ENCODE measurements at places on chromosomes 11 and 22.
A peak's percentile ranks its signal among the peaks of the same experiment; 100 is the strongest.

GRCh38 chr22:17271711-17272451 is 52.6 kb upstream of the ADA2 start:
- DNase-seq: no peak

- no peak for DNase-seq
Observed at GRCh38 chr22:49086181-49086580, 741.5 kb downstream of the BRD1 start.

DNA sequence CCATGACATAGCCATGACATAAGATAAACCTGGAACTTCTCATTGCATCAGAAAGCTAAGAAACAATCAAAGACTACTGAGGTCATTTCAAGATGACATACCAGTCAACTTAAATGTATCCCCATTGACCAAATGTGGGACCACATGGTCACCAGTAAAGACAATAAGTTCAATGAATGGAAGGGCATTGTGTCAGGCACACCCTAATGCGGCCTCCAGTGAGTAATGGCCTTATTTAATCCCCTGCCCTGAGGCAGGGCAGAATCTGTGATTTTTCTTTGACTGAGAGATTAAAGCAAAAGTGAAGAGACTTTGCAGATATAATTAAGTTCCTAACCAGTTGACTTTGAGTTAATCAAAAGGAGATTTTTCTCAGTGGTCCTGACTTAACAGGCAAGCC is 17.3 kb upstream of the SYT8 start:
- no peak for DNase-seq

DNA sequence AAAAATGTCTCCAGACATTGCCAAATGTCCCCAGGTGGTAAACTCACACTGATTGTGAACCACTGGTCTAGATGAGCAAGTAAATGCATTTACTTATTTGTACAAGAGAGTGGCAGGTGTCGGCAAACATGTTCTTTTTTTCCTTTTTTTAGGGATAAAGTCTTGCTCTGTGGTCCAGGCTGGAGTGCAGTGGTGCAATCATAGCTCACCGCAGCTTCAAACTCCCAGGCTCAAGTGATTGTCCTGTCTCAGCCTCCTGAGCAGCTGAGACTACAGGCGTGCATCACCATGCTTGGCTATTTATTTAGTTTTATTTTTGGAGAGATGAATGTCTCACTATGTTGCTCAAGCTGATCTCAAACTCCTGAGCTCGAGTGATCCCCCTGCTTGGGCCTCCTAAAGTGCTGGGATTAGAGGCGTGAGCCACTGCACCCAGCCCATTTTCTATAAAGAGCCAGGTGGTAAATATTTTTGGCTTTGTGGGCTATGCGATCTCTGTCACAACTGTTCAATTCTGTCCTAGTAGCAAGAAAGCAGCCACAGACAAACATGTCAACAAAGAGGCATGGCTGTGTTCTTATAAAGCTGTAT is 1.4 kb downstream of the VPREB1 start:
- no peak for DNase-seq

DNA sequence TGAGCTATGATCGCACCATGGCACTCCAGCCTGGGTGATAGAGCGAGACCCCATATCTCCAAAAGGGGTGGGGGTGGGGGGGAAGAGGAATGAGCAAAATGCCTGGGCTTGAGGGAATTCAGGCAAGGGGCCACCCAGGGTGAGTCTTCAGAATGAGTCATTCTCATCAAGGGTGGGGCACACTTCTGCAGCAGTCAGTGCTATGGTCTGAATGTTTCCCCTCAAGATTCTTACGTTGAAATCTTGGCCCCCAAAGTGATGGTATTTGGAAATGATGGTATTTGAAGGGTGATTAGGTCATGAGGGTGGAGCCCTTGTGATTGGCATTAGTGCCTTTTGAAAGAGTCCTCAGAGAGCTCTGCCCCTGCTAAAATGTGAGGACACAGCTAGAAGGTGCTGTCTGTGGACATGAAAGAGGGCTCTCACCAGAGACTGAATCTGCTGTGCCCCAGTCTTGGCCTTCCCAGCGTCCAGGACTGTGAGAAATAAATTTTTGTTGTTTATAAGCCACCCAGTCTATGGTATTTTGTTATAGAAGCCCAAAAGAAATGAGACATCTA is 86.4 kb upstream of the THY1 start:
- DNase-seq: no peak

GRCh38 chr22:38125038-38125610 is 14.6 kb upstream of the BAIAP2L2 start:
- DNase-seq: no peak

DNA sequence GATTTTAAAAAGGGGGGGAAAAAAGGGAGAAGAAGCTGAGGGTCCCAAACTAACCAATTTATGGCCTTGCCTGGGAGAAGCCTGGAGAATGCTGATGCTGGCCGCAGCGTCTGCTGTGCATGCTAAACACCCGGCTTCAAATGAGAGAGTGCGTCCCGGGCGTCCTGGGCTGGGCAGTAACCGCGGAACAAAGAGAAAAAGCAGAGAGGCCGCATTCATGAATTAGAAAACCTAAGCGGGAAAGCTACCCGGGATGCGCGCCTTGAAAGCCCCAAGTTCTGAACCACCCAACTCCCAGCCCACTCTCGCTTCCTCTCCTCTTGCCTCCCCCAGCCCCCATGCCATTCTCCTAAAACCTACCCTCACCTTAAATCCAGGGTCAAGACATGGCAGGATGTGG is 6.5 kb downstream of the MN1 start:
- DNase-seq: no peak

GRCh38 chr11:121089566-121089965 is 11.5 kb upstream of the TECTA start:
- no peak for DNase-seq

- no peak for DNase-seq
Observed at GRCh38 chr22:31650391-31650790, 11.6 kb downstream of the PISD start.

DNA sequence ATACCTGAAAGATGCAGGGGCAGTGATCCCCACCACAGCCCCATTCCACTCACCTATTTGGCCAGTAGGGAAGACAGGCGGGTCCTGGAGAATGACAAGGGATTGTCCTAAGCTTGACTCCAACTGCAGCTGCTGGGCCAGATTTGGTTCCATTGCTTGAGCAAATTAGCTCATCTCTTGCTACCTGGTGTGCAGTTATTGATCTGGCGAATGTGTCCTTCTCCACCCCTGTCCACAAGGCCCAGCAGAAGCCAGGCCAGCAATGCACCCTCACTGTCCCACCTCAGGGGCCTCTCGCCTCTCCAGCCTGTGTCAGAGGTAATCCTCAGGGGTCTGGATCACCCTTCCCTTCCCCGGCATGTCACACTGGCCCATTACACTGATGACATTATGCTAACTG is 23.3 kb downstream of the TSPAN32 start:
- no peak for DNase-seq

DNA sequence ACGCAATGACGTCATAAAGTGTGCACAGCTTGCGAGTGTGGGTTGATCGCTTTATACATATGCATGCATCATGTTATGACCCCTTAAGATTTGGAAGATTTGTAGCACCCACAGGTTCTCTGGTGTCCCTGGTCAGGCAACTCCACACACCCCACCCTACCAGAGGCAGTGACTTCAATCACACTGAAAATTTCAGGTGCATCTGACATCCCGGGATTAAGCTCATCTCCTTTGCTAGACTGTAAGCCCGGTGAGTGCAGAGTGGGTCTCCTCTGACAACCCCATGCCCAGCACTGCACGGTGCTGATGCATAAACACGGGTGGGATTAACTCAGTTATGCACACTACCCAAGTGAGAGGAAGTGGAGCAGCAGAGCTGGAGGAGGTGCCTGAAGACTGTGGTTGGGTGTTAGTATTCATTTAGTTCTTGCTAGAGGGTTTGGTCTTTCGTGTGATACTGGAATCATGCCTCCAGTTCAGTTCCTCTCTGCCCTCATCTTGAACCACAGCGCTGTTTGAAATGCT is 6.5 kb downstream of the ARSA start:
- no peak for DNase-seq

- DNase-seq: no peak
Observed at GRCh38 chr22:39710380-39711150, 140.0 kb downstream of the CACNA1I start.

DNA sequence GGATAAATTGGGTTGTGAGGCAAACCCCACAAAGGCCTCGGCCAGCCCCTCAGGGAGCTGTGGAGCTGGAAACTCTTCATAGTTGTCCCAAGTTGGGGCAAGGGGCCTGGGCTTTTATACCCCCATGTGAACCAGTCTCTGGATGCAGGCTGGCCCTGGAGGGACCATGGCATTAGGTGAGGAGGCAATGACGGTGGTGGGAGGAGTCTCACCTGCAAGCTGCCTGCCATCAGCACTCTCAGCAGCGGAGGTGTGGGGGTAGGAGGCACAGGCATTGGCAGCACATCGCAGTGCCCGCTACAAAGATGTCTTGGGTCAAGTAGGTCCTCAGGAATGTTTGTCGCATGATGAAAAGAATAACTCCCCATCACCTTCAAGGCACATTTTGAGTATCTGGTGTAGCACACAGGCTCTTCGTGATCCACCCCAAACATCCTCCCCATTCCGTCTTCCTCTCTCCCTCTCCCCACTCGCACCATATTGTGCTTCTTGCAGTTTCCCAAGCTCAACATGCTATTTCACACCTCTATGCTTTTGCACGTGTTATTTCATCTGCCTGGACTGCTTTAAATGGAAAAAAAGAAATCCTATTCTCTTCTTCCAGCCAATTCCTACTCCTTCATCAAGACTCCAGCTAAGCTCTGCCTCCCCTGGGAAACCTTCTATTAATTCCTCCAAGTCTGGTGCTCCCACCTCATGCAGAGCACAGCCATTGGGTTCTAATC is 18.1 kb upstream of the TSKU start:
- DNase-seq: no peak

GRCh38 chr11:13091373-13091772 is 82.3 kb downstream of the RASSF10 start:
- DNase-seq: no peak

- DNase-seq: no peak
Observed at GRCh38 chr11:43735961-43736360, 55.4 kb downstream of the HSD17B12 start.

DNA sequence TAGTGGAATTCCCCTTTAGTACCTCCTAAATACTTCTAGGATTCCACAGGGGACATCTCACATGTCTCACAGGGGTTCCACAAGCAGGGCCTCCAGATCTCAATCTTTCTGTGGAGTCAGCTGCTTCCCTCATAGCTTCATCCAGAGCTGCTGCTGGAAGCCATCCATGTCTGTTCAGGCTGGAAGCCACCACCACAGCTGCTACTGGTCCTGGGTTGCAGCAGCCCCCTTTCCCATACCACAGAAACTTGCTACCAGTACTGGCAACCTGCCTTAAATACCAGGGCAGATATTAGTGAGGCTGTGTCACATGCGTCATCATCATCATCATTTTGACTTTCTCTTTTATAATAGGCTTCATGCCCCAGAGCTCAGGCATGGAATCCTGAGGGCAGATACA is 242.7 kb upstream of the NCAM1 start:
- DNase-seq: no peak

- no peak for DNase-seq
Observed at GRCh38 chr22:46536537-46537224, 739 bp downstream of the CELSR1 start.

GRCh38 chr11:108853864-108854263 is 189.0 kb downstream of the DDX10 start:
- peak; percentile 4 for DNase-seq

DNA sequence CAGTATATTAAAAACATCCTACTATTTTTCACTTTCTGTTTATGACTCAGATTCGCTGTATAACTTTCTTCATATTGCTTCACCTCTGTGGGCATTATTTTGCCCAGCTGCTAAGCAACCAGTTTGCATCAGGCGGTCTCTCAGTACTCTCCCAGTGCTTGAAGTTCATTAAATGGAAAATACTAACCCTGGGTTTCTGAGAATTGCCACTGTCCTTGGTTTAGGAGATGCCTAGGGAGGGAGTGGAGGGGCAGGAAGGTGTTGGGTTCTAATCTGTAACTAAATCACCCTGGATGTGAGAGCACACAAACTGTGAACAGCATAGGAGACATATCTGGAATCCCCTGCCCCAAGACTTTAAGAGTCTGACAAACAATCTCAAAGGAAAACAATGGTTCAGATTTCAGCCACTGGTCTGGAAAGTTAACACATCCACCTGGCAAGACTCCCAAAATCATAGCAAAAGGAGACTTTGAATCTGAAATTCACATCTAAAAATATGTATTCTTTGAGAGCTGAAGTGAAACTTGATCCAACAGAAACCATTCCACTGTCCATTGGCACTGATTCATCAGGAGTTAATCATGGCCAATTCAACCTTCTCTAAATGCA is 540.0 kb downstream of the SOX6 start:
- no peak for DNase-seq

- DNase-seq: no peak
Observed at GRCh38 chr11:2266586-2267305, 3.6 kb downstream of the ASCL2 start.

GRCh38 chr11:99571094-99571493 is 550.3 kb downstream of the CNTN5 start:
- DNase-seq: no peak

- DNase-seq: peak; percentile 69
Observed at GRCh38 chr22:20857838-20858614, 585 bp downstream of the PI4KA start.

DNA sequence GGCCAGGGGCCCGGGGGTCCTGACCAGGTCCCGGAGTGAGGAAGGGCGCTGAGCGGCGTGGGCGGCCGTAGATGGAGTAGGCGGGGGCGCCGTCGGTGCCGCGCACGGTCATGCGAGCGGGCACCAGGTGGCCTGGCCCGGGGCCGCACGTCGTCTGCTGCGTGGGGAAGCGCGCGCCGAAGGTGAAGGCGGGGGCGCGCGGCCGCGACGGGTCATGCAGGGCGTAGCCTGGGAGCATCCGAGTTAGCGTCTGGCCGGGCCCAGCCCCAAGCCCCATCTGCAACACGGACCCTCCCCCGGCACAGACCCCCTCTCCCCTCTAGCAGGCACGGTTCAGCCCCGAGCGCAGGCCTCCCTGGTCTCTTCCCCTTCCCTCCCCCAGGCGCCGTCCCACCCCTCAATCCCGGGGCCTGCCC is 1.7 kb upstream of the TYMP start:
- DNase-seq: peak; percentile 70

DNA sequence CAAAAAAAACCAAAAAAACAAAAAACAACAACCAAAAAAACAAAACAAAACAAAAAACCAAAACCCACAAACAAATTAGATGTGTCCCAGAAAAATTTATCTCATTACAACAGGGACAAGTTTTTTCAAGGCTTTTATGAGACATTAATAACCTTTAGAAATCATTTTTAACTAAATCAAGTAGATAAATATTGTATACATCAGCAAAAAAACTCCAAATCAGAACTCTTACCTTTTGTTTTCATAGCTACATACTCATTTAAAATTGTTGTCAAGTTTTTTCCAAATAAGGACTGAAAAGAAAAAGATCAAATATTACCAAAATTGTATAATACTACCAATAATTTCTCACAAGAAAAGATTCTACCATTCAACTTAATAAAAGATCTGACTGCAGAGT is 28.7 kb downstream of the NPAT start:
- DNase-seq: no peak

DNA sequence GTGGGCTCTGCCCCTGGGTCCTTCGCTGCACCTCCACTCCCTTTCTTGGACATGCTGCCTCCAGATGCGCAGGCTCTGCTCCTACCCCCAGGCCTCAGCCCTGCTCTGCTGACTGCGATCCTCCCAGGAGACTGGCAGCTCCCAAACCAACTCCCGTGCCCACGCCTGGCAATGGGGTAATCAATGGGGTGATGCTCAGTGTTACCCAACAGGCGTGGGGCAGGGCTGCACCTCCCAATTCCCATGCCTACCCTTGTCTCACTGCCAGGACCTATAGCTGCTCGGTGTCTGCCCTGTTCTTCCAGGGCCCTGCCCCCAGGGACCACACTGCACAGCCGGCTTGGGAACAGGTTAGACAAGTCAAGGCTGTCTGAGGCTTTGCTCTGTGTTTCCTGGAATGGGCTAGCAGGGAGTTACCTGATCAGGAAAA is at the start of gene ALDH3B2:
Gene ALDH3B2 (minus strand): TSS at position 182 of the 430 bp plus-strand sequence. CDS start 7,688 bp downstream, outside the sequence.
- DNase-seq: no peak

Data from germinal center (tissue), 1 donor.